ENCODE measurements at places on chromosomes 5 and 9.
A peak's percentile ranks its signal among the peaks of the same experiment; 100 is the strongest.

- no peak for DNase-seq
Measured at GRCh38 chr5:95809414-95809960, 13.0 kb downstream of the GLRX start.

DNA sequence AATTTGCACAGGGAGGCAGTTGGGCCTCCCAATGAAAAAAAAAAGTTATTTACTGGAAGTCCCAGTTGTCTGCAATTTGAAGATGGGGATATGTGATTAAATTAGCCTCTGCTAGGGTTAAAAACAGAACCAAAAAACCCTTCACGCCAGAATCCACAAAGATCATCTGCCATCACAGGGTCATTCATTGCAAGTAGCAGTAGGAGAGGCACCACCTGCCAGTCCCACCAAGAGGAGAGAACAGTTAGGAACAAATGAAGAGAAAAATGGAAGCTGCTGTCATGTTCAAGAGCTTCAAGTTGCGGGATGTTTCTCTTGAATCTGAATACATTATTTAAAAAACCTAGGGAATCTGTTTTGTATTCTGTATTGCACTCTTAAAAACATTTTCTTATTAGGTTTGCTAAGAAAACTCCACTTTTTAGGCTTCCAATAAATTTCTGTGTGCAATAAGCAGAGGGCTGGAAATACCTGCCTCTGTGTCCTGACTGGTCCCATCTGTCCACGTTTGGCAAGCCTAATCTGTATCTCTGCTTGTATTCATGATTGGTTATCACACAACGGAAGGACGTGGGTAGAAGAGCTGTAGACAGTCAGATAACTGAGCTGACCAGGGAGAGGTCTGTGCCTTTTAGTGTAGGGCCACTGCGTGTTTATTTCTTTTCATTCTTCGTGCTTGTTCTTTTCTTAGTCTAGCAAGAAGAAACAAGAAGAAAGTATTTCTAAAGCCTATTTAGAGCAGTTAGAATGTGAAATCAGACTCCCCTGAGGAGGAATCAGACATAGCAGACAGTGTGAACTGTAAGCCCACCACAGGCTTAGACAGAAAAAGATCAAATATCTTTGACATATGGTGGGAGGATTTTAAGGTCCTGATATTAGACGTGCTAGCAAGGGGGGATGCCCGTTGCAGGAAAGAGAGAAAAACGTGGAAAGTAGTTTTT, 630.6 kb upstream of the SEMA6A start:
- DNase-seq, result no peak

DNA sequence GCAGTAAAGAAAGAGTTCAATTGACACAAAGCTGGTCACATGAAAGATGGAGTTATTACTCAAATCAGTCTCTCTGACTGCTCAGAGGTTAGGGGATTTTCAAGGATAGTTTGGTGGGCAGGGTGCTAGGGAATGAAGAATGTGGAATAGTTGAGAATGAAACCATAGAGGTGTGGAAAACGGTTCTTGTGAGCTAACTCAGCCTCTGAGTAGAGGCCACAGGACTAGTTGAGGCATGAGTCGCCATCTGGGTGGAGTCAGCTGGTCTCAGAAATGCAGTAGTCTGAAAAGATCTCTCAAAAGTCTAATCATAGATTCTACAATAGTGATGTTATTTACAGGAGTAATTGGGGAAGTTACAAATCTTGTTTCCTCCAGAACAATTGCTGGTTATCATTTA, 178.9 kb upstream of the SPEF2 start:
- DNase-seq, result no peak

- no peak for DNase-seq
Measured at GRCh38 chr5:61052882-61053281, 107.9 kb downstream of the NDUFAF2 start.

- DNase-seq, result no peak
Measured at GRCh38 chr9:8400378-8400777, 600.8 kb upstream of the DMAC1 start.

DNA sequence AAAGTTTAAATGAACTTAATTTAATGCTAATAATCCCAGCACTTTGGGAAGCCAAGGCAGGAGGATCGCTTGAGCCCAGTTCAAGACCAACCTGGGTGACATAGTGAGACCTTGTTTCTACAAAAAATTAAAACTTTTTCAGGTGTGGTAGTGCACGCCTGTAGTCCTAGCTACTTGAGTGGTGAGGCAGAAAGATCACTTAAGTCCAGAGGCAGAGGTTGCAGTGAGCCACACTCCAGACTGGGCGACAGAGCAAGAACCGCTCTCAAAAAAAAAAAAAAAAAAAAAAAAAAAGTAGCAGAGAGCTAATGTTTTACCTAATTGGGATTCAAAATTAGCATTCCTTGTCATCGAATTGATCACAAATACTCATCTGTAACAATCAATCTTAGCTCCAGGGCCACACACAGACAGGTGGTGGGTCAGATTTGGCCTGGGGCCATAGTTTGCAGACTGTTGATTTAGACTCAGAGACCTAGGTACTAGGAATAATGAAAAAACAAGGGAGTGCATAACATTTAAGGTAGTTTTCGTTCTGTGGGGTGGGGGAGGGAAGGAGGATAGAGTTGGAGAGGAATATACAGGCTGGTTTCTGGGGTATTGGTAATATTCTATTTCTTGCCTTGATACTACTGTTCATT, 21.4 kb downstream of the HSDL2 start:
- no peak for DNase-seq

GRCh38 chr5:97142521-97143254, at the start of gene LIX1:
Gene LIX1, minus strand, starts transcription at chr5:97142611. Its CDS starts 35 bp downstream, at chr5:97142576.
- DNase-seq, result peak; percentile 16

- no peak for DNase-seq
Measured at GRCh38 chr5:67206461-67206860, 9.9 kb upstream of the CD180 start.

DNA sequence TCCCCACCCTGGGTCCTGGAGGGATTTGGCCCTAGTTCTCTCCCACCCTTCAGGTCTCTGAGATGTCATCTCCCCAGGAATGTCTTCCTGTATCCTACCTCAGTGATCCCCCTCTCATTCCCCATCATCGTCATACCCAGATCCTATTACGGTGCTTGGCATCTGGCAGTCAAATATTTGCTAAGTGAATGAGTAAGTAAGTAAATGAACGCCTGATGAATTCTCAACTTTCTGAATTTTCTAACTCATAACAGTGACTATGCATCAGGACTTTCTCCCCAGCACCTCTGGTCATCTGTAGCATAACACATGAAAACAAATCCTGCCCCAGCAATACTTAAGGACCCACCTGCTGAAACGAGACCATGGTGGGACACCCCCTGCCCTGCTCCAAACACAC, 244.2 kb downstream of the EBF1 start:
- DNase-seq, result no peak

DNA sequence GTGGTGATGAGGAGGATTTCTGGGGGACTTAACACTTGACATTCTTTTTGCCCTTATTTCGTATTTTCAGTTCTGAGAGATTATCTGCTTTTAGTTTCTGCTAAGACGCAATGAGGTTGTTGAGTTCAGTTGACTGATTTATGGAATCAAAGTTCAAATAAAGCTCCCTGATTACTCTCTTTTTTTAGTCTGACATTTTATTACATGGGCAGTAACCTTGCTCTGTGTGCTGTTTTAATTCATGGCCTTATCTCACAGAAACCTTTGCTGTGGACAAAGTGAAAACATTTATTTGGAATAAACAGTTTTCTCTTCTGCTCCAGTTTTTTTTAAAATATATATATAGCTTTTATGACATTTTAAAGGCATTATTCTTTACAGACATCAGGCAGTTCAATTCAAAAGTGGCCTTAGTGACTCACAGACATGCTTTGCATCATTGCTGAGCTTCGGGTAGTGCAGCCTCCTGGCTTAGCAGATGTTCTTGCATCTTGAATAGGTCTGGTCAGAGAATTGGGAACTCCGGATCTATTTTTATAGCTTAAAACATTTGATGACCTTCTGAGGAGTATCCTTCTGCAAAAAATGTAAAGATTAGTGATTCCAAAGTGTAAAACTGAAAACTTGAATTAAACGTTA, 162.9 kb downstream of the FAM170A start:
- DNase-seq, result no peak

DNA sequence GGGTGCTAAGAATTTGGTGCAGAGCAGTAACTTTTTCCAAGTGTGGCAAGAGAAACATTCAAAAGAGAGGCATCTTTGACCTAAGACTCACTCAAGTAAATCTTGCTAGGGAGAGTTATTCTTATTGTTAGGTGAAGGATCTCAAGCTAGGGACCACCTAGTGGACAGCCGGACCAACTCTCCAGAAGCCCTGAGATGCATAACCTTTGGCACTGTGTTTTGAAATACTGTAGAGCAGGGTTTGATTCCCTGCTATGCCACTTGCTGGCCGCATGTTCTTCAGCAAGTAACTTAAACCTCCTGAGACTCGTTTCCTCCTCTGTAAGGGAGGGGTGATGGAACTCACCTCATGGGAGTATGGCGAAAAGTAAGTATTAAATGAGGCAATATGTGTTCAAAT, 336.1 kb upstream of the ADAMTSL1 start:
- DNase-seq, result no peak

- DNase-seq, result peak; percentile 82
Measured at GRCh38 chr5:317086-317811, 4.3 kb upstream of the AHRR start.

DNA sequence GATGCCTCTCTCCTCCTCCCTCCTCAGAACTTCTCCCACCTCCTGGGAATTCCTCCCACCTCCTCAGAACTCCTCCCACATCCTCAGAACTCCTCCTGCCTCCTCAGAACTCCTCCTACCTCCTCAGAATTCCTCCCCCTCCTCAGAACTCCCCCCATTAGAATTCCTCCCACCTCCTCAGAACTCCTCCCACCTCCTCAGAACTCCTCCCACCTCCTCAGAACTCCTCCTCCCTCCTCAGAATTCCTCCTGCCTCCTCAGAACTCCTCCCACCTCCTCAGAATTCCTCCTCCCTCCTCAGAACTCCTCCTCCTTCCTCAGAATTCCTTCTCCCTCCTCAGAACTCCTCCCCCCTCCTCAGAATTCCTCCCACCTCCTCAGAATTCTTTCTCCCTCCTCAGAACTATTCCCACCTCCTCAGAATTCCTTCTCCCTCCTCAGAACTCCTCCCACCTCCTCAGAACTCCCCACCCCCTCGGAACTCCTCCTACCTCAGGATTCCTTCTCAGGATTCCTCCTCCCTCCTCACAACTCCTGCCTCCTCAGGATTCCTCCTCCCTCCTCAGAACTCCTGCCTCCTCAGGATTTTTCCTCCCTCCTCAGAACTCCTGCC, 23.9 kb downstream of the SLC46A2 start:
- DNase-seq, result no peak

DNA sequence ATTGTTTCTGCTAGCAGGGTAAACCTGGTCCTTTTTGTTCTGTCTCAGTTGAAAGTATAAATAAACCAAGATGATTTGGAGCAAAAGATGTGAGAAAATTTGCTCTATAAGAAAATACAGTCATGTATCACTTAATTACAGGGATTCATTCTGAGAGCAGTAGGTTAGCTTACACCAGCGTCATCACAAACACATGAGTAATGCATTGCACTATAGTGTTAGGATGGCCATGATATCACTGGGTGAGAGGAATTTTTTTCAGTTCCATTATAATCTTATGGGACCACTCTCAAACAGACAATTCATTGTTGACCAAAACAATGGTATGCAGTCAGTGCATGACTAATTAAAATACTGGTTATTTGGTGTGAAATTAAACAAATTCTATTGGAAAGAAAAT, 430.9 kb downstream of the CHSY3 start:
- DNase-seq, result no peak

DNA sequence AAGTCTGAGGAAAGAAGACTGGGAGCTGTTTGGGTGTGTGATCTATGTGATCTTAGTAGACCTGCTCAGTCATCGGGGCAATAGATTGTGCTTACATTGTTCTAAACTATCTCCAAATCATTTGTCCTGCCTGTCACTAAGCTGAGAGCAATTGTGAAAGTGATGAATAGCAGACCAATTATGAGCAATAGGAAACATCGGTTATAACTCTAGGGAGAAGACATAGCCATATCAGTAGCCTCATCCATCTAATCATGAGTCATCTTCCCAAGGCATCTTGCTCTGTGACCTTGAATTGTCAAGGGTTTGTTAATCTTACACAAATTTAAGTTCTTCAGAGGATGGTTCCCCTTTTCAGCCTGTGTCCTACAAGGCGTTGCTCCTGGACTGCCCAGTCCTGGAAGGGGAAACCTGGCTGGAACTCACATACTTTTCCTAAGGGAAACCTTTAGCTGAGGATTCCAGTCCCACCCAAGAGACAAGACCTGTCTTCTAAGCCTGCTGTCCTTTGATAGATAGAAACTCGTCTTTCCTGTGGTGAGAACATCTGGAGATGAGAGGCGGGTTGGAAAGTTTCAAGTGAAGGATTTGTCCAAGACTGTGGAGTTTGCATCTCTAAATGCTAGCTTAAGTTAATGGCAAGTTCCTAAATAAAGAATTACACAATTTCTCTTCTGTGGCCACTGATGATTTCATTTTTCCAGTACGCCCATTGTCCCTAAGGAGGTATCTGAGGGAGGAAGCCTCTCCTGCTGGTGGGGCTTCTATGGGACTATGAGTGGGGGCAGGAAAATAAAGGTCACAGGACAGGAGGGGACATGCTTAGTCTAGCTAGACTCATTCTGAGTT, 53.9 kb upstream of the TRIM32 start:
- no peak for DNase-seq

DNA sequence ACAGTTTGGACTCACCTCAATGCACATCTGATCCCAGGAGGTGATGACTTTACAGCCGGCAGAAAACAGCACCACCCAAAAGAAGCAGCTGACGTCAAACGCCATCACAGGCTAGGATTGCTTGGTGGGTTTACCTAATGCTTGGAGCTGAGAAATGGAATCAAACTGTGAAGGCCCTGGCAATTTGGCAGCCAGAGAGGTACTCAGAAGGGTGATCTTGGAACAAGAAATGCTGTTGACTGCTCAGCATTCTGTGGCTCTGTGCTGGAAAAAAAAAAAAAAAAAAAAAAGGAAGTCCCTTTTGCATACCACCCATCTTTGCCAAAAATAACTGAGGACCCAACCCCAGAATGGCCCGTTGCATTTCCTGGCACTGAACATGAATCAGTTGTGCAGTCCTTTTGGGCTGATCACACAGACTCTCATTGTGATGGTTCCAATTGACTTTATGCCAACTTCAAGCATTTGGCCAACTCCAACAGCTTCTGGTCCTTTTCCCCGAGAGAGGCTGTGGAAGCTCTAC, at the start of gene CD180:
Gene CD180, minus strand, starts transcription at position 263 of the 523 bp plus-strand sequence. Its CDS starts 158 bp downstream, at position 105.
- no peak for DNase-seq
